ENCODE measurements at places on chromosomes 2 and 18.

DNA sequence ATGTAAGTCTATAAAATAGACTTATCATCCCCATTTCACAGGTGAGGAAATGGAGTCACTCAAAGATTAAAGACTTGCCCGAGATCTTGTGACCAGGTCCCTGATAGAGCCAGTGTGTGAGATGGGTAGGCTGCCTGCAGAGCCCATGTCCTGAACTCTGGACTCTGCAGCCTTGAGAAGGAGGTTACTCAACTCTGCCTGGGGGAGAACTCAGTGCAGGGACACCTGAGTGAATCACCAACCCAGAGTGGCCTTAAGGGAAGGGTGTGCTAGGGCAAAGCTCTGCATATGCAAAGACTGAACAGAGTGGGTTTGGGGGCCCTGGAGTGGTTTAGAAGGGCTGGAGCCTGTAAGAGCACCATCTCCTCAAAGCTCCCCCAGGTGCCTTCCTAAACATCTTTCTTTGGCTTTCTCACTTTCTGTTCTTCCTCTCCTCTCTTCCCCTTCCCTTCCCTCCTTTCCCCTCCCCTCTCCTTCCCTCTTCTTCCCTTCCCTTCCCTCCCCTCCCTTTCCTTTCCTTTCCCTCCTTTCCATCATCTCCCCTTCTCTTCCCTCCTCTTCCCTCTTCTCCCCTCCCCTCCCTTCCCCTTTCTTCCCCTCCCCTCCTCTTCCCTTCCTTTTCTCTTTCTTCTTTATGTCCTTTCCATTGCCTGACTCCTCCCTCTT is 67.6 kb downstream of the CELF4 start:
- no peak for DNase-seq

GRCh38 chr2:24334245-24334633 is 26.1 kb downstream of the ITSN2 start:
- DNase-seq, result no peak

DNA sequence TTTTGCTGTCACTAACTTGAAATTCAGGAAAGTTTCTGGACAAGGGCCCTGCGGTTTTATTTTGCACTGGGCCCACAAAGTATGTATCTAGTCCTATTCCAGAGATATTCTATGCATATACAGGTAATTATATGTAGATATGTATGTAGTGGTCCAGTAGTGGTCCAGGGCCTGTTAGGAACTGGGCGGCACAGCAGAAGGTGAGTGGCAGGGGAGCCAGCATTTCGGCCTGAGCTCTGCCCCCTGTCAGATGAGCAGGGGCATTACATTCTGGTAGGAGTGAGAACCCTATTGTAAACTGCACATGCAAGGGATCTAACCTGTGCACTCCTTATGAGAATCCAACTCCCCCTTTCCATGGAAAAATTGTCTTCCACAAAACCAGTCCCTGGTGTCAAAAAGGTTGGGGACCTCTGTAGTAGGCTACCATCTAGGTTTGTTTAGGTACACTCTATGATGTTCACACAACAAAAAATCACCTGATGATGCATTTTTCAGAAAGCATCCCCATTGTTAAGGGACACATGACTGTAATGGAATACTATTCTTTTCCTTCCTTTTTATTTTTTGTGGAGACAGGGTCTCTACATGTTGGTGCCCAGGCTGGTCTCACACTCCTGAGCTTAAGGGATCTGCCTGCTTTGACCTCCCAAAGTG is 2.8 kb upstream of the PPP4R3B start:
- DNase-seq, result no peak

DNA sequence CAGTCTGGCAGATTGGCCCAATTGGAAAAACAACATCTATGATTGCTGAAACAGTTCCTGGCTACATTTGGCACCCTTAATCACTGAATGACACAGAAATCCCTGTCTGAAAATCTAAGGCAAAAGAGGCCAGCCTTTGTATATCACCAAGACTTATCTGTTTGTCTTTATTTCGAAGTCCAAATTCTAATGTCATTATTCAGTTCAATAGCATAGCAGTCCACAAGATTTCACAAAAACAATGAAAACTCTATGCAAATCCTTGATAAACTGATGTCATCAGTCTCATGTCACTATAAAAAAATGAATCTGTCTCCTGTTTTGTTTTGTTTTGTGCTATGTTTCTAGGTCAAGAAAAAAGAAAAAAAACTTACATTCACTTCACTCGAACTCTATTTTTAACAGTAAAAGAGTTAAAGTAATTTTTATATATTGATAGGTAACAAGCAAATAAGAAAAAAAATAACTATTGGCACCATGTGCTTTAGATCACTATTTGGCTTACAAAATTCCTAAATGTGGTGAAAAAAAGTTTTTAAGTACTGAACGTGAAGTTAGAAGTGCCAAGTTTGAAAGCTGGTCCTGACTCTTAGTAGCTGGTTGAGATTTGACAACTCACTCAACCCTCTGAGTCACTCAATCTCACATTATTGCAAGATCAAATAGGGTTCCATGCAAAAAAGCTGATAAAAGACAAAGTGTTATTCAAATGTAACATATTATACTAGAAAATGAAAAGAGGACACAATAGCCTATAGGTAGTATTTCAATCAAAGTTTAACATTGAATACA is 359.3 kb downstream of the IRS1 start:
- no peak for DNase-seq

GRCh38 chr2:72276356-72276755 is 128.7 kb upstream of the CYP26B1 start:
- no peak for DNase-seq

- no peak for DNase-seq
These were observed 90.9 kb downstream of the LOXHD1 start for GRCh38 chr18:46566111-46566510.

DNA sequence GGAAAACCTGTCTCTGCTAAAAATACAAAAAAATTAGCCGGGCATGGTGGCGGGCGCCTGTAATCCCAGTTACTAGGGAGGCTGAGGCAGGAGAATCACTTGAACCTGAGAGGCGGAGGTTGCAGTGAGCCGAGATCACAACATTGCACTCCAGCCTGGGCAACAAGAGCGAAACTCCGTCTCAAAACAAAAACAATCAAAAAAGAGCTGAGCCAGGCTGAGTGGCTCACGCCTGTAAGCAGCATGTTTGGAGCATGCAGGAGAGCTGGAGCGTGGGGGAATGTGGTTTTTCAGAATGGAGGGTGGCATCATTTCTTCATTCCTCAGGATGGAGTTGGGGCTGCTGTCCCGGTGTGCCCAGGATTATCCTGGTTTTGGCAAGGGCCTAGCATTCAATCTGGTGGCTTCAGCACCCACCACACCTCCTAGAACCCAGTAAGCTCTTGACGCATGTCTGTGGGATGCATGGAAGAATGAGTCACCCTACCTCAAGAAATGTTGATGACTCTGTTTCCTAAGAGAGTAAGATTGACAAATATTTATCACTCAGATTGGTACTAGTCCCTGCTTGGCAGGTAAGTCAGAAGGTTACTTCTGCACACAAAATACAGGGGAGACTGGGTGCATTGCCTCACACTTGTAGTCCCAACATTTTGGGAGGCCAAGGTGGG is 90.2 kb upstream of the ODC1 start:
- DNase-seq, result peak; percentile 32

GRCh38 chr2:2503864-2504418 is 172.9 kb upstream of the MYT1L start:
- no peak for DNase-seq

DNA sequence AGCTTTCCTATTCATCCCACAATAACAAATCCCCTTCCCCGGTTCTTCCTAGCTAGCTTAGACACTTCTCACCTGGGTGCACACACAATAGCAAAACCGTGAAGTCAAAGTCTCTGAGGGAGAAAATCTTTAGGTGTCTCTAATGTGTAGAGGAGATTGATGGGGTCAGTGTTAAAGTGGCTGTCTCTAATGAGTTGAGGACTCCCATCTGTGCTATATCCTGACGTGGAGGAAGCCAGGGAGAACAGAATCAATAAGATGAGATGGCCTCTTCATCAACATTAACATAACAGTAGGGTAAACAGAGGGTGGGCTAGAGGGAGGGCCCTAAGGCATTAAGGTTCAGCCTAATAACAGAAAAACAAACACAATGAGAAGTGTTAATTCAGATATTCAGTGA is 120.4 kb downstream of the SLC5A7 start:
- DNase-seq, result no peak

Data from activated T-cell treated with anti-CD3 and anti-CD28 coated beads, Interleukin-2, amount 50 U/mL, for 48 hours (primary cell).